Foreskin keratinocyte (primary cell): ENCODE measurements at places on chromosomes 6 and 20. TPM values are rescaled to one million over a fixed set of nuclear protein-coding genes. Genes with fewer than 3 reads are reported as not detected.
A peak's percentile ranks its signal among the peaks of the same experiment; 100 is the strongest.

DNA sequence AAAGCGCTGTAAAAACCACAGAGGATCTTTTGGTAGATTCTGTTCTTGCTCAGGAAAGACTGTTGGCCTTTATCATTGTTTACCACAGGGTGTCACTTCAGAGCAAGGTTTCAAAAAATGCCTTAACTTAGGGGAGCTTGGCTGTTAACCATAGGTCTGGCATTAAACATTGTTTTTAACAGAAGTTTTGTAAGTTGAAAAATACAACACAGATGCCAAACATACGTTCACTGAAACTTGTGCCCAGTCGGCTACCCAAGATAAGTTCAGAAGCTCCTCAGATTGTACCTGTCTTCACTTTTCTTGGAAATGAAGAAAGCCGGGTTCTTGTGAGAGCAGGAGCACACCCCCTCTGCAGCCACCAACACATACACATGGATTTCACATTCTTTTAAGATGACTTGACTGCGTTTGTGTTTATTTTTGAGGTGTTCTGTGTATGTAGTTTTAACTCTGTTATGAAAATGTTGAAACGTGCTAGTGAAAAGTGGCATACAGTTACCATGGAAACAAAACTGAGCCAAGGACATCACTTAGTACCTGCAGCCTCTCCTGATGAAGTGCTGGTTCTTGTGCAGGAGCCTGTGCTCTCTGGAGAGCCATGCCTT is 64.9 kb downstream of the SYCP2L start:
- no peak for DNase-seq

GRCh38 chr20:12596863-12597262 is 411.9 kb upstream of the SPTLC3 start:
- DNase-seq = no peak

GRCh38 chr20:53402233-53403005 is 191.2 kb downstream of the ZNF217 start:
- DNase-seq = no peak

DNA sequence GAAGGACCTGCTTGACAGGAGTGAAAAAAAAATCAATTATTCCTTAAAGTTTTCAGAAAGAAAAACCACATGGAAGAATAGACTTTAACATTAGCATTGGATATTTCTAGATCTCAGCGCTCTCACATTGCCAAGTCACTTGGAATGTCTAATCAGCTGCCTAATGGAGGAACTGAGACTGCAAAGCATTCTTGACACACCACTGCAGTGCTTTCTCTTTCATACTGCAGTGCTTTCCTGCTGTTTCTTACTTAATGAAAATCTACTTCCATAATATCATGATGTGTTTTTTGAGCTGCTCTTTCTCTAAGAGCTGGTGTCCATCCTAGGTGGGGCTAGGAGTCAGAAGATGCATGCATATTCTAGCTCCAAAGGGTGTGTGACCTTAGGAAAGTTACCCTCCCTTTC is 20.4 kb upstream of the MCM3 start:
- no peak for DNase-seq

DNA sequence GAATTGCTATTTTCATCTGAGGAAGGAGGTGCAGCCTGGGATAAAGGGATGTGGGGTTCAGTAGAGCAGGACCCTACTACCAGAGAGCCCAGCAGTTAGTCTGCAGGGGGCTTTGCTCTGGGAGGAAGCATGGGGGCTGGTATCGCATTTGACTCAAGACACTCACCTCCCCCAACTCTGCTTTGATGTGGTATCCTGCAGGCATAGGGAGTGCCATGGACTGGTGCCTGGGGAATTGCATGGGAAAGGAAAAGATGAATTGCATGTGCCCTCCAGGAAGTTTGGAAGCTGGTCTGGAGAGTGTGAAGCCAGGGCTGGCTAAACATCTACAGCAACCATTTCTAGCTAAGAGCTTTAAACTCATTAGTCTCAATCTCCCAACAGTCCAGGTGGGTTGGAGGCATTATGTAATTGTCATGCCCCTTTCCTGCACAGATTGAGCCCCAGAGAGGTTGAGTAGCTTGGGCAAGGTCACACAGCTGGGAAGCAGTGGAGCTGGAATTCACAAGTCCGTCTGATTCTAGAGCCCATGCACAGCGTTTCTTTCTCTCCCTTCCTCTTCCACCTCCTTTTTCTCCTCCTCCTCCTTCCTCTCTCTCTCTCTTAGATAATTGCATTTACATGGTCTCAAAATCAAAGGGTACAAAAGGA is 26.2 kb upstream of the PNPLA1 start:
- no peak for DNase-seq

The PCSK2 gene
- total RNA-seq = not detected in 2 replicates

The CLPSL2 gene
- not detected in 2 replicates for total RNA-seq

The TRERF1 gene
- total RNA-seq = 10.4 and 10.9 TPM in 2 replicates

- peak; percentile 43 for DNase-seq
Observed at GRCh38 chr20:11716239-11716944, 201.3 kb upstream of the BTBD3 start.

The ZC3H12D gene
- under 0.01 and 0.10 TPM in 2 replicates for total RNA-seq

GRCh38 chr6:39880594-39880993 is 53.7 kb downstream of the MOCS1 start:
- no peak for DNase-seq

GRCh38 chr20:57188056-57188455 is 78.4 kb downstream of the BMP7 start:
- no peak for DNase-seq

The SLC25A27 gene
- 2.6 and 3.8 TPM in 2 replicates for total RNA-seq

GRCh38 chr6:149277621-149278020 is 39.9 kb upstream of the TAB2 start:
- DNase-seq = no peak

DNA sequence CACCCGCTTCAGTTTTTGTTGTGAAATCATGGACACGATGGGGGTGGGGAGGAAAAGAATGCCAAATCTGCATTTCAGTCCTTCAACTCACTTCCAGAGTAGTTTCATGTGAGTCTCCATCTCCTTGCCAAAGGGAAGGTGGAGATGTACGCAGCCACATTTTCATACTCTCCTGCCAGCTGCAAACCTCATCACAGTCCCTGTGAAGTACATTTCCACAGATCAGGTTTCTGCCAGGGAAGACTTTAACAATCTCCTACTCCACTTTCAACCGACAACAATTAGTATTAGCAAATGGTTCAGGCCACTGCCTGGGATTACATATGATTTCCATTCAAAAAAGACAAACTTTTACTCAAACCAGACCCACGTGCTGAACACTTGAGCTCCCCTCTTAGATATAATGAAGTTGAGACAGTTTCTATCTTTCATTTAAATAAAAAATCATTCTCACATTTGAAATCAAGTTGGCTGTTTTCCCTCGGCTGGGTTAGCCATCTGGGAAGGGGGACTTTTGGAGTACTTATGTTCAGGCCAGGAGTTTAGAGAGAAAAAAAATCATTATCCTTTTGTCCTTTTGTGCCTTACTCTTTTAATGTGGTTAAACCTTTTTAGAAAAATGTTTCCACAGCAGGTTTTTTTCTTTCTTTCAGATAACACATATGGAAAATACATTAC is 51.0 kb upstream of the CEP162 start:
- no peak for DNase-seq

The MMP24 gene
- 0.03 and 0.04 TPM in 2 replicates for total RNA-seq

DNA sequence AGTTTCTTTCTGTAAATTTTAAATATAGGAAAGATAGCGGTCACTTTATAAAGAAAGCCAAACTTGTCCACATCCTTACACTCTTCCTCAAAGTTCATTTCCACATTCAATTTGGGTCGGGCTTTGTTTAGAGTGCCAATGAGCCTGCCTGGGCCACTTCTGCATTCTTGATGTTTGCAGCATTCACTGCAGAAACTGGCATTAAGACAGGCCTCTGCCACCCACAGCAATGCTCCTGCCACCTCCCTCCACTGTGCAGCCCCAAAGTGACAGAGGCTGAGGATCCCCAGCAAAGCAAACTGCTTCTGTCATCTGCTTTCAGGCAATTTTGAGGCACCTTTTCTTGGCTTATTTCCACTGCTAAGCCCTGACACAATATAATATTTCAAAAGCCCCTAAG is 61.2 kb downstream of the TNFAIP3 start:
- DNase-seq = no peak

The NRSN1 gene
- total RNA-seq = not detected in 2 replicates

The NR2E1 gene
- total RNA-seq = not detected in 2 replicates

GRCh38 chr6:137240168-137240567 is 21.0 kb upstream of the IFNGR1 start:
- peak; percentile 90 for DNase-seq
